ENCODE measurements at places on chromosomes 5 and 9.

DNA sequence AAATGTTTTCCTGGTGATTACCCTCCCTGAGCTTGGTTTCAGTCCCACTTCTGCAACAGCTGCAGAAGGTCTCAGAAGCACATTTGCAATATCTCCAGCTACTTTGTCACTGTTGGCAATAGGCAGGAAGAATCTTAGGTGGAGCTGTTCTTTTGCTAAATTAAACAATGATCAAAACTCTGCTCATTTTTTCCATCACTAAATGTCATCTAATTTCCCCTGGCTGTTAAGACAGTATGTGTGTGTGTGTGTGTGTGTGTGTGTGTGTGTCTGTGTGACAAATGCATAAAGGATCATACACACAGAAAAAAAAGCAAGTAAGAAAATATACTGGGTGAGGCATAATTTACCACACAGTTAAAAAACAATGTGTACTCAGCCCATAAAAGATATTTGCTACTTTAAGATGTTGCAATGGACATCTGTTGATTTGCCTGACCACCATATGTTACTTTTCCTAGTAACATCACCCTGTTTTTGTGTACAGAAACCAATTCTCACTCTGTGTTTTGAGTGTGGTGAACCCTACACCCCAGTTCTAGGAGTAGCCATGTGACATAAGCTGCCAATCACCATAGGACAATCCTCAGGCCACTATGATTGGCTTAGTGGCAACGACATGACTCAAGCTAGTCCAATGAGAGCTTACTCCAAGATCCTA, 572.6 kb upstream of the CLINT1 start:
- DNase-seq, result no peak

DNA sequence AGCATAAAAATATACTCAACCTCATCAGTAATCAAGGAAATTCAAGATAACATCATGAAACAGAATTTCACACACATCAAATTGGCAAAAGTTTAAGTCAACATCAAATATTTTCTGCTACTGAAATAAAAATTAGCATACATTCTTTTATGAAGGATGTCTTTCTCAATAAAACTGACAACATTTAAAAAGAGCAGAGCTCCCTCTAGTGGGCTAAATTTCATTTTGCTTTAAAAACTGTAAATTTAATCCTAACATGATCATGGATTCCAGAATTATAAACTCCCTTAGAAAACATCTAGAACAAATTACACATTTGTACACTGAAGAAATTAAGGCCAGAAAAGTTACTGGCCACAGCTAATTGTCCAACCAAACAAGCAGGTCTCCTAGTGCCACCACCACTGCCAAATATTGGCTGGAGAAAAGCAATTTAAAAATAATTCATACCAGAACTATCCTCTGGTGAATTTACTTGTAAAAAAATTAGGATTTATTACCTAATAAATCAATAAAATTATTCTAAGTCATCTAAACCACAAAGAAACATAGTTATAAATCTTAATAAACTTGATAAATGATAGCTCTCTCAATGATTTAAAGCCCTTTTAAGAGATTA, 31.2 kb downstream of the DEPDC1B start:
- no peak for DNase-seq

DNA sequence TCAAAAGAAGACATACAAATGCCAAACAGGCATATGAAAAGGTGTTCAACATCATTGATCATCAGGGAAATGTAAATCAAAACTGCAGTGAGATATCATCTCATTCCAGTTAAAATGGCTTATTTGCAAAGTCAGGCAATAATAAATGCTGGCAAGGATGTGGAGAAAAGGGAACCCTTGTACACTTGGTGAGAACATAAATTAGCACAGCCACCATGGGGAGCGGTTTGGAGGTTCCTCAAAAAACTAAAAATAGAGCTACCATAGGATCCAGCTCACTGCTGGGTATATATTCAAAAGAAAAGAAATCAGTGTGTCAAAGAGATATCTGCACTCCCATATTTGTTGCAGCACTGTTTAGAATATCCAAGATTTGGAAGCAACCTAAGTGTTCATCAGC, 50.3 kb downstream of the AP3S1 start:
- DNase-seq, result no peak

- no peak for DNase-seq
Measured at GRCh38 chr5:3325972-3326840, 269.4 kb upstream of the IRX1 start.

DNA sequence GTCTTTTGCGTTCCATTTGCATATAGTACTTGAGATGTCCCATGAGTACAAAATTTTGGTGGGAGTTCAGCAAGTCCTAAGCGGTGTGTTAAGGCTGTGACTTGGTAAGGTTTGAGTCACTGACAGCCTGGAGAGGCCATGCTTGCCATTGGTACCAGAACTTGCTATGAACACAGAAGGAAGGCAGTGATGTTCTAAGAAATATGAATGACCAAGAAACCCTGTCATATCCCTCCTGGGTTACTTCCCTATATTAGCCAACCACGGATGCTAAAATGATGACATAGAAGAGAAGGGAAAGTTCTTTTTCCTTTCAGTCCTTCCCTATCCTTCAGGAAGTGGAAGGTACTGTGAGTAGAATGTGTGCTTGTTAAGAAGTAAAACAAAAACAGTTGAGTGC, 136.7 kb downstream of the GCNT1 start:
- DNase-seq, result no peak

GRCh38 chr5:38022631-38023030, 182.8 kb upstream of the GDNF start:
- no peak for DNase-seq

GRCh38 chr5:74409166-74409706, 231.3 kb downstream of the ENC1 start:
- peak; percentile 15 for DNase-seq

DNA sequence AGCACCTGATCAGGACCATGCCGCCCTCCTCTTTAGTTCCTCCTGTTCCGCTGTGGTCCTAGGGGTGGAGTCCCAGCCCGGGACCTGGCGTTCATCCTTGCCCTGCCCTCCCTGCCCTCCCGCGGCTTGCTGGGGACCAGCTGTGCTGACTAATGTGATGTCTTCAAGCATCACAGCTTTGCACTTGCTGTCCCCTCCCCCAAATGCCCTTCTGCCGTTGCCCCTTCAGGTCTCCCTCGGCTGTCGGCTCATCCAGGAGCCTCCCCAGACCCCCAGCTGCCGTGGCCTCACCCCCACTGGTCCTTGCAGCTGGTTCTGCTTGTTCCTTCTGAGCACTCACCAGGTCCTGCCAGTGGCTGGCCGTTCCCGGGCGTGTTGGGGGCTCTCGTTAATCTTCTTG, 19.9 kb downstream of the RXRA start:
- no peak for DNase-seq

GRCh38 chr5:109028608-109029299, 281.1 kb downstream of the FER start:
- DNase-seq, result no peak

DNA sequence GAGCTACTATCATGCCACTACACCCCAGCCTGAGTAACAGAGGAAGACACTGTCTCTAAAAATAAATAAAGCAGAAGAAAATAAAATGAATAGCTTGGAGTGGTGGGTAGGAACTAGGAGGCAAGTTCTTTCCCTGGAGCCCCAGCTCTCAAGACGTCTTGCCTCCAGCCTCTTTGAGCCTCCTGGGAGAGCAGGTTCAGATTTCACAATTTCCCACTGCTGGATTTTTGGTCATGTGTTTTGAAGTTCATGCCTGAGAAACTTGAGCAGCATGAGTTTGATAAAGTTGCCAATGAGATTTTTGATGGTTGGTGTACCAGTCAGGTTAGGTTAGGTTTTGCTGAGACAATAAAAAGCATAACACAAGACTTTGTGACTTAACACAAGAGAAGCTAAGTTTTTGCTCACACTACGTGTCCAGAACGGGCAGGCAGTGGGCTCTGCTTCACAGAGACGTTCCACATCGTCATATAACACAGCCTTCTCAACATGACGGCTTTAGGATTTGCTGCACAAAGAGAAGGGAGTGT, 4.1 kb upstream of the CCDC69 start:
- no peak for DNase-seq

DNA sequence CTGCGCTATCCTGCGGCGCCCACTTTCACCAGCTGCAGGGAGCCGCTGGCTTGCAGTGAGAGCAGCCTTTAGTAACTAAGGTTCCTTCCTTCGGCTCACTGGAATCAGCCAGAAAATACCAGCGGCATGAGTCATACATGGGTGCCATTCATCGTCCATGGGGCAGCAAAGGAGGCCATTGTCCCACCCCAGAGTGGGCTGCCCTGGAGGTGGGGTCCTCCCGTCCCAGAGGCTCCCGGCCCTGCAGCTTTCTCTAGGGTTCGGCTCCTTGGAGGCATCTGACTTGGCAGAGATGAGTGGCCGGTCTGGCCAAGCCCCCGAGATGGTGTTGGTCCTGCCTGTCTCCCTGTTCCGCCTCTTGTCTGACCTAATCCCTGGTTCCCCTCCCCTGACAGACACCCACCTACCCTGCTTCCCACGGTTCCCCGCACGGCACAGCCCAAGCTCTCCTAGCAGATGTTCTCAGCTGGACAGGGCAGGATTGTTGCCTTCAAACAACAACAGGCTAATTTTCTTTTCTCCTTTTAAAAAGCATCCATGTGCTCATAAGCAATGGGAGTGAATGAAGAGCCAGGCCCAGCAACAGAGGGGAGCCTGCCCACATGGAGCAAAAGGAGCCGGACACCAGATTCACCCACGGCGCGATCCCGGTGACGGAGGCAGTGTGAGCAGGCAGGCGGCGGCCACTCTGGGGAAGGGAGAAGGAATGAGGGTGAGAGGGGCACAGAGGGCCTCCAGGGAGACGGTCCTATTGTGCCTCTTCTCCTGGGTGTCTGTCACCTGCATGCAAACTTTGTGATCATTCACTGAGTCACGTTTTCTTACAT, 97.0 kb upstream of the COL5A1 start:
- DNase-seq, result no peak

DNA sequence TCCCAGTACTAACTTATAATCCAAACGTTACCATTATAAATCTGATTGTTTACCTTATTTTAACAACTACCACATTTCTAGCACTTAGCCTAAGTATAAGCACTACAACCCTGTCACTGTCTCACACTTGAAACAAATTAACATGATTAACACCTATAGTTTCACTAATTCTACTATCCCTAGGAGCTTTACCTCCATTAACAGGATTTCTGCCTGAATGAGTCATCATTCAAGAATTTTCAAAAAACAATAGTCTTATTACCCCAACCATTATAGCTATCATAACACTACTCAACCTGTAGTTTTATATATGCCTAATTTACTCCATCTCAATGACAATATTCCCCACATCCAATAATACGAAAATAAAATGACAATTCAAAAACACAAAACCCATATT, 89.6 kb downstream of the INSL6 start:
- DNase-seq, result no peak

DNA sequence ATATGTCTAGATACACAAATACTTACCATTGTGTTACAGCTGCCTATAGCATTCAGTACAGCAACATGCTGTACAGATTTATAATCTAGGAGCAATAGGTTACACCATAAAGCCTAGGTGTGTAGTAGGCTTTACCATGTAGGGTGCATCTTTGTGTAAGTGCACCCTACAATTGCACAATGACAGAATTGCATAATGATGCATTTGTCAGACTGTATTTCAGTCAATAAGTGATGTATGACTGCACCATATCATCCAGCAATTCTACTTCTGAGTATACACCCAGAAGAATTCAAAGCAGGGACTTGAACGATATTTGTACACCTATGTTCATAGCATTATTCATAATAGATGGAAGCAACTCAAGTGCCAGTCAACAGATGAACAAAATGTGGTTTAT, 100.4 kb upstream of the SLC44A1 start:
- DNase-seq, result no peak

GRCh38 chr5:14153932-14154731, 11.0 kb downstream of the TRIO start:
- DNase-seq, result no peak

DNA sequence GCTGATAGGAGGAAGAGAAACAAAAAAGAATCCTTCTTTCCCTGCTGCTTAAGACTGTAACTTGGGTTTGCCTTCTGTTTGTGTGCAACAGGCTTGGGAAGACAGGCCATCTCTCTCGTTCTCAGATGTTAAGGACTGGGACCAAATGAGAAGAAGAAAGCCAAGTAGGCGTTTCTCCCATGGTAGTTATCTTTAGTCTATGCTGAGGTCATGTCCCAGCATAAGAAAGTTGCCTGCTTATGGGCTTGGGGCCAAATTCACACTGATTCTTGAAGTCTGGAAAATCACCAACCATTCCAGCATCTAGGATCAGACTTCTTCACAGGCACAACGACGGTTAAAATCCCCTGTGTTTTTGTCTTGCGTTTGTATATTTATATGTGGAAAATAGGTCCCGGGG, 44.2 kb upstream of the PALM2AKAP2 start:
- DNase-seq, result no peak

DNA sequence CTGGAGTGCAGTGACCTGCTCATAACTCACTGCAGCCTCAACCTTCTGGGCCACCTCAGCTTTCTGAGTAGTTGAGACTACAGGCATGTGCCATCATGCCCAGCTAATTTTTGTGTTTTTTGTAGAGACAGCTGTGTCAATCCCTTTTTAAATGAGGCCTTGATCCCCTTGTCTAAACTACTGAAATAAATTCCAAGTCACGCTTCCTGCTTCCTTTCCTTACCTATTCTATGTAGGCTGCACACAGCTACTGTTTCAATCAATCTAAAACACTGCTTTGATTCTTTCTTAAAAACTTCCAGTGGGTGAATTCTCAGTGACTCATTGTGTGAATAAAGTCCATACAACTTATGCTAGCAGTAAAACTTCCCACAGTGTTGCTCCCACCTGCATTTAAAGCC, 2.9 kb upstream of the C7 start:
- no peak for DNase-seq

- no peak for DNase-seq
Measured at GRCh38 chr9:114430457-114430856, 42.7 kb upstream of the AKNA start.

DNA sequence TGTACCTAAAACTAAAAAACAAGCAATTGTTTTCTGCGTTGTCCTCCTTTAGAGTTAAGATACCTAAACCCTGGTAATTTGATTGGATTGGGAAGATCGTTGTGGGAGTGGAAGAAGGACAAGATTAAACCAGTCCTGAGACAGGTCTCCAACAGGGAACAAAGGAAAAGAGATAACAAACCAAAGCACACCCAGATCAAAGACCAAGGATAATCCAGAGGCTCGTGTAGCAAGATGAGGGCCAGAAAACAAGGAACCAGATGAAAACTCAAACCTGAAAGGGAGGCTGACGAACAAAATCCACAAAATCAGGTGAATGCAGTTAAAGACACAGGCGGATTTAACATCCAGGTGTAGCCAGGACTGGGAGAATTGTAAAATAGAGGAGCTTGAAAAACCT, 618.1 kb downstream of the SLCO4C1 start:
- no peak for DNase-seq

GRCh38 chr9:33349743-33350142, 52.6 kb downstream of the AQP7 start:
- DNase-seq, result no peak

DNA sequence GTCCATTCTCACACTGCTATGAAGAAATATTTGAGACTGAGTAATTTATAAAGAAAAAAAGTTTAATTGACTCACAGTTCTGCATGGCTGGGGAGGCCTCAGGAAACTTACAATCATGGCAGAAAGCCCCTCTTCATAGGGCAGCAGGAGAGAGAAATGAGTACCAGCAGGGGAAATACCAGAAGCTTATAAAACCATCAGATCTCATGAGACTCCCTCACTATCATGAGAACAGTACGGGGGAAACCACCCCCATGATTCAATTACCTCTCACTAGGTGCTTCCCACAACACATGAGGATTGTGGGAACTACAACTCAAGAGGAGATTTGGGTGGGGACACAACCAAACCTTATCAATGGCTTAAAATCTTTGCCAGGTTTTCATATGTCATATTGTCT, 20.3 kb upstream of the TENT4A start:
- no peak for DNase-seq
